Neuronal stem cell (in vitro differentiated cells): ENCODE measurements at places on chromosomes 5 and 9.

DNA sequence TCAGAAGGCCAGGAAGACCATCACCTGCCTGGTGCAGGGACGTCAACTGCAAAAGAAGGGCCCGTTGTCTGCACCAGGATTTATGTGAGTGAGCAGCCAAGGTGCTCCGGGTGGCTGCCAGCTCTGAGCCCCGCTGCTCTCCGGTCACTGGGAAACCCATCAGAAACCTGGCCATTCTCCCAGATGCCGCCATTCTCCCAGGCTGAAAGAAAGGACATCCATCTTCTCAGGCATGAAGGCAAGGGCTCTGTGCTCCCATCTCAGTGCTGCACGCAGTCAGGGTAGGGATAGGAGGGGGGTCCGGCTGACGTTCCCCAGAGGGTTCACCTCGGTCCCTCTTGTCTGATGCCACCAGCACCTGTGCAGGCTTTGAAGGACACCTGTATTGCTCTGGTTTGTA lies 158.4 kb downstream of the ERCC6L2 start:
- DNase-seq: no peak

GRCh38 chr9:93120846-93121315 lies 13.2 kb downstream of the NINJ1 start:
- DNase-seq: no peak

DNA sequence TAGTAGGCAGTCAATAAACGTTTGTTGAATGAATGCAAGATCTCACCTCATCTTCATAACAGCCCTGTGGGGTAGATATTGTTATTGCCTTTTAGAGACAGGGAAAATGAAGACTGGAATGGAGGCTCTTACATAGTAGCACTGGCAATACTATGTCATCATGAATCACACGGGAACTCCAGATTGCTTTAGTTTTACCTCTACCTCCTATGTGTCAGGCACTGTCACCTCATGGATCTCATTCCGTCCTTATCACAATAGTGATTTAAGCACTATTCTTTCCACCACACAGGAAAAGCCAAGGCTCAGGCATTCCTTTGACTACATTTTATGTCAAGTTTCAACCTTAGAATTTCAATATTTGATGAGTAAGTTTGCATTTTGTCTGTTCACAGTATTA lies 2.9 kb upstream of the EPB41L4B start:
- DNase-seq: no peak

- DNase-seq: no peak
Measured at GRCh38 chr5:142219146-142219545, 105.7 kb downstream of the SPRY4 start.

GRCh38 chr5:78129597-78129996 lies 164.9 kb downstream of the AP3B1 start:
- DNase-seq: no peak
